Stimulated activated CD4-positive, alpha-beta T cell treated with anti-CD3 and anti-CD28 coated beads, Interleukin-1b, Interleukin-23, amount 100 ng/mL, for 24 hours (primary cell): ENCODE measurements at places on chromosomes 2 and 18.

DNA sequence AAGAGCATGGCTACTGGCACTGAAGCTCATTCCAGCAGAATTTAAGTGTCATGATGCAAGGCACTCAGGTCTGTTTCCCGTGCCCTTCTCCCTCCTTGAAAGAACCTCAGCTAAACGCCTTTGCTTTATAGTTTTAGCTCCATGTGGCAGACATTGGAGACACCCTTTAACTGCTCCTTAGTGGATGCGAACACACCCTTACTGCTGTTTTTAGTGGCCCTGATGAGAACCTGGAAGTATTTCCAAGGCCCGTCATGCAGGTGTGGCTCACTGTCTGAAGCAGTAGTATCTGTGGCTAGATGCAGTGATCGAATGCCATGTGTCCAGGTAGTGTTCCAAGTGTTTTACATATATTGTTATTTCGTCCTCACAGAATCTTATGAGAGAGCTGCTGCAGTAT, 28.3 kb downstream of the KIF5C start:
- no peak for DNase-seq

DNA sequence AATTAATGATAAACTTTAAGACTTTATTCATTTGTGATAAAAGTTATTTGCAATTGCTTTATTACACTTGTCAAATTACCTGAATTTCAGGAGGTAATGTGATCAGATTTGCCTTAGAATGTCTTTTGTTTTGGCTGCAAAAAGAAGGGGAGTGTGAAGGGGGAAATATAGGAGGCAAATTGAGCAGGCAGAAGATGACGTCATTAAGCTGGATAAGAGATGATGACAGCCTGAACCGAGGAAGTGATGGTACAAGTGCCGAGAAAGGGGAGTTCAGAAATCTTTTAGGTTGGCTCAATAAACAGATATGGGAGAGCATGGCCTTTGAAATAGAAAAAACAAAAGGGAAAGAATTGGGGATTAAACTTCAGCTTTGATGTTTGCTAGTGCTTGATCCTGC, 73.0 kb upstream of the TTN start:
- no peak for DNase-seq

- peak; percentile 43 for DNase-seq
Measured at GRCh38 chr18:23498877-23499276, 4.4 kb upstream of the RMC1 start.

- DNase-seq: no peak
Measured at GRCh38 chr2:137252934-137253333, 487.6 kb downstream of the THSD7B start.

DNA sequence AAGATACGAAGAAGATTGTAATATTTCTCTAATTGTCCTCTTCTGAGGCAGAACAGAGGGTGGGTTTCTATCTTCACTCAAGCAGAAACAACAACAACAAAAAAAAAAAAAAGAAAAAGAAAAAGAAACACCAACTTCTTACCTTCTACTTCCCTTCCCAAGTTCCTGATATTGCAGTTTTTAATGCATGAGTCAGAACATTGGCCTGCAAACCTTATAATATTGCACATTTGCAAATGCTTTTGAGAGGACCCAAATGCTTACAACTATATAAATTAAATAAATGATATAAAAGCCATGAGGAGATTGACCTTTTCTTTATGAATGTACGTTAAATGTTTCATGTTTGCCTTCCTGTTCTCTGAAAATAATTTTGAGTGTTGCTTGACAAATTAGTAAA, 37.3 kb downstream of the PAX3 start:
- DNase-seq: no peak

GRCh38 chr2:75560022-75560767, 544 bp downstream of the EVA1A start:
- DNase-seq: no peak

DNA sequence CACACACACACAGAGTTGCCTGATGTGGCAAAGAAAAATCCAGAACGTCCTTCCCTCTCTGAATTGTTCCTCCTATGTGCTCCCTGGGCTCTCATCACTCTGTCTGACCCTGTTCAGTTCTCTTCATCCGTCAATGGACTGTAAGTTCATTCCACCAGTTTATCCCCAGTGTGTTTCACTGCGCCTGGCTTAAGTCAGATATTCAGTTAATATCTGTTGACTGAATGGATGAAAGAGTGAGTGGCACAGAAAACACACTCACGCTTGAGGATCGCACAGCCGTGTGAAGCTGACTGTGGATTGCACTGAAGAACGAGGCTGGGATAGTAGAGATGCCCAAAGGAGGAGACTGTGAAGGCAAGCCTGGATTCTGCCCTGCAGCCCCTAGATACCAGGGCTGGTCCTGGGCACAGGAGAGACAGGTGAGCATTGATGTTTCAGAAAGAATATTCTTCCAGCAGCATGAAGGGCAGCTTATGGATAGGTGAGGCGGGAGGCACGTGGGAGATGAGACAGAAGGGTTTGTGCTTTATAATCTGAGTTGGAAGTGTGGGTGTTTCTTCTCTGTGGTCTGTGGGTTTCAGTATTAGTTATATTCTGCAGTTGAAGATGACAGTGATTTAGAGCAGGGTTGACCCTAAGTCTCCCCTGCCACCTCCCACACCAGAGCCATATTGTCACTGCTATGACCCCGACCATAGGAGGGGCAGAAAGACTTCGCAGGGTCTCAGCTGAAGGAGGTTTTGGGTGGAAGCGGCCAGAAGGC, 129.9 kb downstream of the SOCS6 start:
- DNase-seq: no peak

DNA sequence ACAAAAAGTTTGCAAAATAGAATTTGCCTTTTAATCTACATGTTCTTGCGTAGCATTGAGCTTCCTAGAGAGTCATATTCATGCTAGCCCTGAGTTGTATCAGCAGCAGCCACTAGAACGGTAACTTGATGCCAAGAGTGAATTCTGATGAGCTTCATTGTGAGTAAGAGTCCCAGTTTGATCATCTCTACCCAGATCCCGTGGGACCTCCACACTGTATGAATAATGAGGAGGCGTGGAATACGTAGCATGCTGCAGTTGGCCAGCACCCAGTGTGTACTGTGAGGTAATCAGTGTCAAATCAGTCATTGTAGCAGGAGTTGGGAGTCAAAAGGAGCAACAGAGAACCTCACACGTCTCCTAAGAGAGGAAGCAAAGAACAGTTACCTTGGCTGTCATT, 197.9 kb downstream of the NEDD4L start:
- no peak for DNase-seq

- no peak for DNase-seq
Measured at GRCh38 chr2:221085341-221085900, 486.7 kb downstream of the EPHA4 start.

- DNase-seq: no peak
Measured at GRCh38 chr2:96065381-96065930, 30.7 kb upstream of the GPAT2 start.

GRCh38 chr2:126843081-126843480, 55.6 kb upstream of the TEX51 start:
- no peak for DNase-seq

DNA sequence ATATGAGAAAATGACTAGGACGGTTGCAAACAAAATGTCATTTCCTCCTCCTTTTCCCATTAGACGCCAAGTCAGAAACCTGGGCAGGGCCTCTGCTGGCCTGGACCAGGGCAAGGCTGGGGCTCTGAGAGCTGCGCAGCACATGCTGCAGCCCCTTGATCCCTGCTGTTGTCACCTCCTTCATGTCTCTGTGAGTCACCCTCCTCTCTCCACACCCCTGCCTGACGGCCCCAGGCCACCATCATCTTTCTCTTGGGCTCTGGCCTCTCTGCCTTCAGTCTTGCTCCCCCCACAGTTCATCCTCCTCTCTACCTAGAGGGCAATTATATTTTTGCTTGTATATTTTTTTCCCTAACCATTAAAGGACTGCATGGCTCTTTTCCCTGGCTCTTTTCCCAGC, 10.0 kb downstream of the FLACC1 start:
- no peak for DNase-seq

- DNase-seq: no peak
Measured at GRCh38 chr2:128793404-128793803, 474.7 kb upstream of the HS6ST1 start.
